Testis (tissue), 5 donors: ENCODE measurements at places on chromosomes 12 and 14. TPM values are rescaled to one million over a fixed set of nuclear protein-coding genes. Genes with fewer than 3 reads are reported as not detected.

The DAO gene
- 0.81 TPM for total RNA-seq

The EPYC gene
- total RNA-seq, result not detected

The SRRM4 gene
- 0.79 TPM for total RNA-seq

The TAS2R50 gene
- total RNA-seq, result 4.8 TPM

The SERPINA3 gene
- 27.4 TPM for total RNA-seq

DNA sequence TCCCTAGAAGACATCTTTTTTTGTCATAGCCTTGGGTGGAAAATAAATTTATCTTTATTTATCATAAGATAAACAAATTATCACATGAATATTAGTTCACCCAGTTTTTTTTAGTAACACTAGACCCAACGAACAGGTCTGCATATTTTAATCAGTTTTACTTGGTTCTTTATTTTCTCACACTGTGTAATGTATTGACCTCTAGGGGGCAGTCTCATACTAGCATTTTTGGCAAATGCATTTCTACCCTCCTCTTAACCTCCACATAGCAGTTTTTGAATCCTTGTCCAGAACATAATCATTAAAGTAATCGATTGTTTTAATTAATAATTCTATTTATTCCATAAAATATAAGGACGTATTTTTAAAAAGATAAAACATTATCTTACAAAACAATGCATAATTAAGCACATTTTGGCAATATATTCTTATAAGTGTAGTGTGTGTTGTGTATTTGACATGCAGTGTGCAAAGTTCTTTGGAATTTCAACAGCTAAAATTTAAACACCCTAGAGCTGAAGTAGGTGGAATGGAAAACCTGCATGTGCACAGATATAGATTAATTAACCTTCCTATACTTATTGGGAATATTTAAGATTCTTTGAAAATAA, 31.6 kb upstream of the PTPRQ start:
- H3K4me1 ChIP-seq, result no peaks in the 10 kb centered on the region
- H3K27me3 ChIP-seq, result no peaks in the 10 kb centered on the region
- no peak for DNase-seq
- H3K27ac ChIP-seq, result no peak overlapping the region
- no peaks in the 10 kb centered on the region for H3K36me3 ChIP-seq

DNA sequence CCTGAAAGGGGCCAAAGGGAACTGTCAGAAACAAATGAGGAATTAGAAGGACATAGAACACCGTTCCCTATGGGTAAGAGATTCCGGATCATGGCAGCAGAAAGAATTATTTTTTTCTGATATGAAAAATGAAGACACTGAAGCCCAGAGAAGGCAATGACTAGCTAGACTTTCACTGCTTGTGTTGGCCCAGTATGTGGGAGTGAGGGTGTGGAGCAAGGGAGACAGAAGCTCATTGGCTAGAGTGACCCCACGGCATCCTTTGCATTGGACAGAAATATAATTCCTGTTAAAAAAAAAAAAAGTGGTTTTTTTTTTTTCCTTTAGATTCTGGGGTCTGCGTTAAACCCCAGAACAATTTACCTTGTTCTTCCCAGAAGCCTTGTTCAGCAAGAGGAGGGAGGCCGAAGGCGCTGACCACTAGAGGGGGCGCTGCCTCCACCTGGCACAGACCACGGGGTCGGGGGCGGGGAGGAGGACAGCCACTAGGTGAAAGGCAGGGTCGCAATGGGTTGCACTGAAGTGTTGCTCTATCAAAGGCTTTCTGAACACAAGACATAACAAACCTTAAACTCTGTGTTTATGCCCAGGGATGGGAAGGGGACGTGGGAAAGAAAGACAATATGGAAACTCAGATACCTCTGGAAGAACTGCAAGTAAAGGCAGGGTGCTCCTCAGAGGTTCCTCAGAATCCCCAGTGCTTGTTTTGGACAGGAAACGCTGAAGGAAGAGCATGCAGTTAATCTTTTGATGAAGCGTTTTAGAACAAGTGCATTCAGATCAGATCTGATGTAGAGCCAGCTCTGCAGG, 156.8 kb downstream of the KCNA5 start:
- H3K27me3 ChIP-seq, result no peaks in the 10 kb centered on the region
- no peaks in the 10 kb centered on the region for H3K4me1 ChIP-seq
- DNase-seq, result peak; percentile 79
- H3K4me3 ChIP-seq, result no peak overlapping the region
- H3K27ac ChIP-seq, result no peak overlapping the region

GRCh38 chr12:71415336-71416231, 24.0 kb upstream of the LGR5 start:
- H3K27ac ChIP-seq, result no peak overlapping the region
- H3K4me3 ChIP-seq, result no peak overlapping the region
- DNase-seq, result peak; percentile 25
- H3K27me3 ChIP-seq, result no peaks in the 10 kb centered on the region

GRCh38 chr12:69966839-69967238, 141.8 kb downstream of the MYRFL start:
- H3K36me3 ChIP-seq, result no peaks in the 10 kb centered on the region
- H3K27ac ChIP-seq, result no peak overlapping the region
- H3K27me3 ChIP-seq, result no peaks in the 10 kb centered on the region
- no peaks in the 10 kb centered on the region for H3K4me1 ChIP-seq

- no peaks in the 10 kb centered on the region for H3K36me3 ChIP-seq
- no peak for DNase-seq
- H3K27me3 ChIP-seq, result no peaks in the 10 kb centered on the region
- no peak overlapping the region for H3K27ac ChIP-seq
- no peak overlapping the region for H3K4me3 ChIP-seq
These were observed 8.5 kb downstream of the EIF4B start for GRCh38 chr12:53014709-53015108.
